Endothelial cell (in vitro differentiated cells): ENCODE measurements at places on chromosomes 6 and 20.
A peak's percentile ranks its signal among the peaks of the same experiment; 100 is the strongest.

- no peak for DNase-seq
Measured at GRCh38 chr6:149250951-149251350, 66.6 kb upstream of the TAB2 start.

- no peak for DNase-seq
Measured at GRCh38 chr6:19643287-19643686, 193.9 kb upstream of the ID4 start.

GRCh38 chr6:49454787-49455709, 8.0 kb downstream of the MMUT start:
- DNase-seq, result no peak

DNA sequence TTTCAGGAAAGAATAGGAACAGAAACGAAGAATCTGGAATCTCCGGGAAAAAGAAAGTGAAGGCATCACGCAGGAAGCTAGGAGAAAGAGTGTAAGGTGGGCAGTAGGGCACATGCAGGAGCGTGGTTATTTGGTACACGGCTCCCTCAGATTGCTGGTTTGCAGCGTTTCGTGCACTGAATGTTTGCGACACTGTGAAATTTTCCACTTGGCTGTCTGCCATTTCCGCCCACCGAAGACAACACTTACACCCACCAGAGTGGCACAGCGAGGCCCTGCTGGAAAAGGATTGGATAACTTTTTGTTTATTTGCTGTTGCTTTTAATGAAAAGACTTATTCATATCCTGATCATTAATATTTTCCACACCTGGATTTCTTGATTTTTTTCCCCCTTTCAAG, 248.3 kb downstream of the GMPR start:
- DNase-seq, result no peak

- no peak for DNase-seq
Measured at GRCh38 chr20:41177636-41178035, 40.3 kb downstream of the PLCG1 start.

GRCh38 chr6:56624728-56625069, 18.0 kb downstream of the DST start:
- no peak for DNase-seq

GRCh38 chr6:193773-194310, 98.4 kb upstream of the DUSP22 start:
- DNase-seq, result no peak

GRCh38 chr6:149560736-149561135, 5.4 kb upstream of the GINM1 start:
- DNase-seq, result peak; percentile 36

GRCh38 chr6:39426073-39426456, 103.6 kb upstream of the KCNK16 start:
- DNase-seq, result no peak

- DNase-seq, result peak; percentile 85
Measured at GRCh38 chr20:51306521-51307358, 235.8 kb downstream of the NFATC2 start.

DNA sequence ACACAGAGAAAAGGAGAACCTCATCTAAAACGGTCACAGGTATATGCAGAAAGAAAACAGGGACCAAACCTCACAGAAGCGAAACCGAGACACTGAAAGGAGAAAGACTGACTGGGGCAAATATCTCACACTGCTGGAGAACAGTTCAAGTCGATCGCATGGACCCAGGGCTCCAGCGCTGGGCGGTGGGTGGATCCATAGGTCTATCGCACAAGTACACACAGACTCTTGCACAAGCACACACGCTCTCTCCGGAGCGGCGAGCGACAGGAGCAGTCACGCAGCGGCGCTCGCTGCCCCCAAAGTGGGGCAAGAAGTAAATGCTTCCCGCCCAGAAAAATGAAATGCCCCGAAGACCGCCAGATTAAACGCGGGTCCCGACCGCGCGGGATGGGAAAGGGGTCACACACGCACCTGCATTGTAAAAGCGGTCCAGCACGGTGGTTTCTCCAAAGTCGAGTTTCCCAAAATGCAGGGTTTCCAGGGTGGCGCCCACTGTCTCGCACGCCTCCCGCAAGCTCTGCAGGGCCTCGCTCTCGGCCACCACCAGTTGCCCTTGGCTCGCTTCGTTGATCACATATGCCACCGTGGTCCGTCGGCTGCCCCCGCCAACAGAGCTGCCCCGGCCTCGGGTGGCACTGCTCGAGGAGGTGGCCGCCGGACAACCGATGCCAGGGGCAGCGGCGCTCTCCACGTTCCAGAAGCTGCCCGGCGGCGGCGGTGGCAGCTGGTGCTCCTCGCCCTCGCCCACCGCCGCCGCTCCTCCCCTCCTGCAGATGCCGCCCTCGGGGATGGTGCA, 782 bp downstream of the MAP3K5 start:
- DNase-seq, result peak; percentile 18

DNA sequence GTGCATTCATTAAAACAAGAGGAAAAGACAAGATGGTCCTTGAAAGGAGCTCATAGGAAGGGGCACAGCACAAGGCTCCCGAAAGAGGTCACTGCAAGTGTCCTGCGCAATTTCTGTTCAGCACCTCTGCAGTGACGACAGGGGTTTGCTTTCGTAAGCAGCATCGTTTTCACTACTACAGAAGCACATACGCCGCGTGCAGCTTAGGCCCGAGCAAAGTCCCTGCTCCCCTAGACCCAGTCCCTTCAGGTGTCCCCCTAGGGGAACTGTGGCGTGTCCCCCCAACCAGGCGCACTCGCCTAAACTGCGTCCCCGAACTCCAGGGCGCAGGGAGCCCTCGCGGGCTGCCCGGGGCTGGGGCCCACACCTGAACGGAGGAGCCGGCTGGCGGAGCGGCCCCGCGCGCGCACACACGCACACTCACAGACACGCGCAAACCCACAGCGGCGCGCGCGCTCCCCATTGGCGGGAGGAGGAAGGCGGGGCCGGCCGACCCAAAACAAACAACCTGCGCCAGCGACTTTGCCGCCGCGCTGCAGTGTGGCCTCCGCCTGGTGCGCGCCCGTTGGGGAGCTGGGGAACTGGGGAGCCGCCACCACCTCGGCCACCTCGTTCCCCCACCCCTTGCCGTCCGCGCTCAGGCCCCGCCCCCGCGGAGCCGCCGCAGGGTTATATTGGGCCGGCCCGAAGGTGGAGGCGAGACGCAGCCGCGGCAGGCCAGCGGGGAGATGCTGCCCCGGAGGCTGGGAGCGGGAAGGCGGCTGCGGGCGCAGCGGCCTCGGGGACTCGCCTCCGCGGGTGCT, at the start of gene FOXQ1:
FOXQ1 (plus strand) TSS at position 699 of the 803 bp plus-strand sequence. CDS start 607 bp downstream, outside the sequence.
- DNase-seq, result peak; percentile 45

DNA sequence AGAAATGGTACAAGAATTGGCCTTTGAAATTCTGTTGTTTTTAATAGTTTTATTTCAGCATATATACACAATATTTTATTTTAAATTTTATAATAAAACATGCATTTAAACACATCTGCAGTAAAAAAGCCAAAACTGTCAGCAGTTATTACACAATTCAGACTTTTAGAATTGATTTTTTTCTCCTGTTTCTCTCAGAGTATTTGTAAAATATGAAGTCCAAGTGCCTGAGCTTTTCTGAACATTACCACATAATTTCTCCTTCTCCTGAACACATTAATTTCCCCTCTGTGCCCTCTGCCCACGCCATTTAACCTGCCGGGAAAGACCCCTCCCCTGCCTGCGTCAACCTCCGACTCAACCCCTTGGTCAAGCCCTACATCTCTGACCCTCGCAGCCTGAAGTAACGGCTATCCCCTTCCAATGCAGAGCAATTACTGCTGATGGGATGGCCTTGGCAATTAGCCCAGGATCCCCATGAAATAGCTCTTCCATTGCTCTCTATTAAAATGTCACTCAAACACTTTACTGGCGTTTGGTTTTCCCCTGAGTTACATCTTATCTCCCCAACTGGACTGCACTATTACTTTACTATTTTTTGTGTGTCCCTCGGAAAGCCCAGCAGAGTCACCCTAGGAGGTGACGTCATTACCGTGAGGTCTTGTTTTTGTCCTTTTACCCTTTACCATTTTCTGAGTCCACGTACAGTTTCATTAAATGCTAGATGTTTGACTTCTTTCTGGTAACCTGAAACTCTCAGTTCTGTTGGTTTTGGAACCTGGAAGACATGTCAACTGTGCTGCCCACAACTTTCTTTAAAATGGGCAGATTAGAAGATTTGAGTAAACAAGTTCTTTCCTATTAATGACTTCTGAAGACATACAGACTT, 146.7 kb upstream of the TAB2 start:
- DNase-seq, result no peak

DNA sequence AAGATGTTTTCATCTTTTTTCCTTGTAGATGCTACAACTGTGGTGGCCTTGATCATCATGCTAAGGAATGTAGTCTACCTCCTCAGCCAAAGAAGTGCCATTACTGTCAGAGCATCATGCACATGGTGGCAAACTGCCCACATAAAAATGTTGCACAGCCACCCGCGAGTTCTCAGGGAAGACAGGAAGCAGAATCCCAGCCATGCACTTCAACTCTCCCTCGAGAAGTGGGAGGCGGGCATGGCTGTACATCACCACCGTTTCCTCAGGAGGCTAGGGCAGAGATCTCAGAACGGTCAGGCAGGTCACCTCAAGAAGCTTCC, 101.5 kb downstream of the POPDC3 start:
- DNase-seq, result no peak

- no peak for DNase-seq
Measured at GRCh38 chr6:53317861-53318260, 30.9 kb downstream of the ELOVL5 start.

GRCh38 chr6:111763381-111763780, 109.9 kb downstream of the FYN start:
- no peak for DNase-seq

DNA sequence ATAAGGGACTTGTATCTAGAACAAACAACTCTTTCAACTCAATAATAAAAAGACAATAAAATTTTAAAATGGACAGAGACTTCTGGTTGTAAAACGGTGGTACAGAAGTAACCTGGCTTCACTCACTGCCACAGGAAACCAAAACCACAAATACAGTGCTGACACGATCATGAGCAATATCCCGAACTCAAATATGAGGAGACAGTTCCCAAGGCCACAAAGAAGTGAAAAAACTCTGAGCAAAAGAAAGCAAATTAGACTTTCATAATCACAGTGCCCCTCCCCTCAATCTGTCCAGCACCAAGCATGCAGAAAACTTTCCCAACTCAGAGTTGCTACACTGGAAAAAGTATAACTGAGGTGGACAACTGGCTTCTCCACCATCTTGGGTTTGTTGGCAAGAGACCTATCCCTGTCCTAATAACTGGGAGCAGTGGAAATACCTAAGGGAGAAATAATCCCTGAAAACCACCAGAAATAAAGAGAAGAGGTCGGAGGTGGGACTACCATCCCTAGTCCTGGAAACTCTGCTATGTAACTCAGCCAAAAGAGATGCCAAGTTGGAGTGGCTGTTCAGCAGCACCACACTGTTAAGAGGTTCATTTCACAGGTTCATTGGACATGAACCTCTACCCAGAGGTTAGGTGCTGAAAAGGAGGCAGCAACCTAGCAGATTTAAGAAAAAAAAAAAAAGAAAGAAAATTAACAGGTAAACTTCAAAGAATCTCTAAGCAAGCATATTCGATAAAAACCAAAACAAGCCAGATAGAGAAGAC, 55.5 kb downstream of the REV3L start:
- no peak for DNase-seq

GRCh38 chr6:88301888-88302768, 136.0 kb upstream of the CNR1 start:
- DNase-seq, result no peak

GRCh38 chr6:165219629-165220028, 89.8 kb downstream of the C6orf118 start:
- DNase-seq, result no peak

DNA sequence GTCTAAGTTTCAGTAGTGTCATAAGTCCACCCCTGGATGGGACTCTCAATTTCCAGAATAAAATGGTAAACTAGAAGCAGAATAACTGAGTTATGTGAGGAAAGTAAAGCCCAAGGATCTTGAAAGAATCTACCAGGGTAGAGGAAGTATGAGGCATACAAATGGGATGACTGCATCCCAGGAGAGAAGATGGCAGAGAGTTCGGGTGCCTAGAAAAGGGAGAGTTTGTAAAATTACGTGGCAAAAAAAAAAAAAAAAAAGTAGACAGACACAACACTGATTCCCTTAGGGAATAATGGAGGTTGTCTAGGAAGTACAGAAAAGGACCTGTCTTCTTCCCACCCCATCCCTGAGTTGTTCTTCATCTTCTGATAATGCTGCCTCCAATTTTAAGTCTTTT, 3.4 kb downstream of the GABBR1 start:
- DNase-seq, result no peak

- DNase-seq, result no peak
Measured at GRCh38 chr6:125453516-125453915, 151.7 kb upstream of the HDDC2 start.

GRCh38 chr6:9554806-9555205, 860.1 kb downstream of the TFAP2A start:
- no peak for DNase-seq

DNA sequence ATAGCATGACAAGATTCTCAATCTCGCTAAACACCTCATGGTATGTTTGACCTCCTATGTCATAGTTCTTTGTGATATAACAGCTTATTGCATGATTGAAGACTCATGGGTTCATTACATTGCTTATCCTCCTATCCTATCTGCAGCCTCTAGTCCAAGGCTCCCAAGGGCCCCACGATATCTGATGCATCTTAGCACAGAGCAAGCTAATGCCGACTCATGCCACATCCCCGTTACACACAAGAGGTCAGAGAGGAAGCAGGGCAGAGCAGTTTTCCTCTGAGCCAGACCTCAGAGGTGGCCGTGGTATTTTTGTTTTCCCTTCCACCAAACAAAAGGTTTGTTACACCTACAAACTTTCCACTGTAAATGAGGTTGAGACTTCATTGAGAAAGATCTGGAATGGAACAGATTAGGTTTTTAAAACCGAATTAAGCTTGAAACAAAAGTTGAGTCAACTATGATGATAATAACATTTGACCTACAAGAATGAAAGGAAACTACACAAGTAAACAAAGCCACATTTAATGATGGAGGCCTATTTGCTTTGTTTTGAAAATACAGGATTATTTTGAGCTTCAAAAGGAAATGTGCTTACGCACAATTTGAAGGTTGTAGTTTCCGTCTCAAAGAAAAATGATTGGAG, 133.9 kb upstream of the MYLIP start:
- no peak for DNase-seq

DNA sequence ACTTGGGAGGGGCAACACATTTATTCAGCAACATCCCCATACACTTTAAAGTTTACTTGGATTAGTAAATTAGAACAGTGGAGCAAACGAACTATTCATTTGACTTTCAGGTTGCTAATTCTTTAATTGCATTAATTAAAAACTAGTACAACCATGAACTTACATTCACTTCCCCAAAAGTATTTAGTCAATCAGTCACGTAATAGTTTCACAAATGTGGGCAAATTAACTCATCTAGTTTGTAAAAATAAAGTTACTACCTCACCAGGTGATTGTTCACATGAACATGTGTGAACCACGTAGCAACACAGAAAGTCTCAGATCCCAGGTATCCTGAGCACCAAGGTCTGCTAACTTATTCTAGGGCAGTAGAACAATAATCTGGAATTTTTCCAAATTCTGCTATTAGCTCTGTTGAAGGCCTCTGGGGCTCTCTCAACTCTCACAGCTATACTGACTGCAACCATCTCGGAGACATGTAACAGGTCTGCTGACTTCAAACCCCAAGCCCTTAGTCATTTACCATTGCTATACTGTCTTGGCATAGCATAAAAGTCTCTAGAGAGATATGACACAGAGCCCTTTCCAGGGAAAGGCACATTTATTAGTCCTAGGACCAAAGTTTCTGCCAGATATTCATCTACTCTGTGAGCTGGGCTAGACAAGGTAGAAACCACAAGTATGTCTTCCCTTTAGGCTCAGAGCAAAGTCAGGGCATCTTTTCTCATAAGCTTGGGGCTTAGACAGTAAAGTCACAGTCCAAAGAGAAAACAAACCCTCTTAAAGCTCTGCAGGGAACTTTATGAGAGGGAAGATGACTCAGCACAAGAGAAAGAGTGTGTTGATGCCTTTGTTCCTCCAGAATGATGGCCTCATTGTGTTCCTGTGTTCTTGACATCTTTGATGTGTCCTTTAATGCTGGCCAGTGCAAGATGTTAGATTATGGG, 50.9 kb upstream of the CCDC28A start:
- no peak for DNase-seq
